ENCODE measurements at places on chromosomes 3 and 15. TPM values are rescaled to one million over a fixed set of nuclear protein-coding genes. Genes with fewer than 3 reads are reported as not detected.

The TMC3 gene
- not detected for total RNA-seq

The IRAK2 gene
- 2.4 TPM for total RNA-seq

The FEM1B gene
- total RNA-seq: 51.5 TPM

The TGM4 gene
- total RNA-seq: not detected

The MFAP1 gene
- total RNA-seq: 12.3 TPM

The TMEM108 gene
- total RNA-seq: not detected

Data from G401 (cell line).